ENCODE measurements at places on chromosomes 1 and 21.
A peak's percentile ranks its signal among the peaks of the same experiment; 100 is the strongest.

- no peak for DNase-seq
These were observed 116.8 kb upstream of the ATP1A1 start for GRCh38 chr1:116256286-116256649.

- DNase-seq, result no peak
These were observed 193.5 kb downstream of the PAPPA2 start for GRCh38 chr1:176656257-176656995.

- DNase-seq, result no peak
These were observed 64.1 kb downstream of the WDR4 start for GRCh38 chr21:42815217-42815616.

- peak; percentile 86 for DNase-seq
These were observed 17.6 kb downstream of the GALNT2 start for GRCh38 chr1:230084408-230085177.
